MCF 10A (cell line): ENCODE measurements at places on chromosomes 3 and 15. TPM values are rescaled to one million over a fixed set of nuclear protein-coding genes. Genes with fewer than 3 reads are reported as not detected.

Gene SLC24A5
- not detected in 2 replicates for total RNA-seq

Gene ZNF774
- 2.6 and 4.8 TPM in 2 replicates for total RNA-seq

Gene CDHR4
- 0.44 and 1.1 TPM in 2 replicates for total RNA-seq

Gene IFRD2
- total RNA-seq = 135 and 182 TPM in 2 replicates

GRCh38 chr15:62298811-62299210 lies 133.7 kb upstream of the C2CD4B start:
- DNase-seq = no peak
- no peak overlapping the region for H3K27ac ChIP-seq
- H3K4me3 ChIP-seq = no peak overlapping the region
- H3K4me1 ChIP-seq = no peaks in the 10 kb centered on the region
- no peaks in the 10 kb centered on the region for H3K36me3 ChIP-seq
- no peaks in the 10 kb centered on the region for H3K27me3 ChIP-seq

DNA sequence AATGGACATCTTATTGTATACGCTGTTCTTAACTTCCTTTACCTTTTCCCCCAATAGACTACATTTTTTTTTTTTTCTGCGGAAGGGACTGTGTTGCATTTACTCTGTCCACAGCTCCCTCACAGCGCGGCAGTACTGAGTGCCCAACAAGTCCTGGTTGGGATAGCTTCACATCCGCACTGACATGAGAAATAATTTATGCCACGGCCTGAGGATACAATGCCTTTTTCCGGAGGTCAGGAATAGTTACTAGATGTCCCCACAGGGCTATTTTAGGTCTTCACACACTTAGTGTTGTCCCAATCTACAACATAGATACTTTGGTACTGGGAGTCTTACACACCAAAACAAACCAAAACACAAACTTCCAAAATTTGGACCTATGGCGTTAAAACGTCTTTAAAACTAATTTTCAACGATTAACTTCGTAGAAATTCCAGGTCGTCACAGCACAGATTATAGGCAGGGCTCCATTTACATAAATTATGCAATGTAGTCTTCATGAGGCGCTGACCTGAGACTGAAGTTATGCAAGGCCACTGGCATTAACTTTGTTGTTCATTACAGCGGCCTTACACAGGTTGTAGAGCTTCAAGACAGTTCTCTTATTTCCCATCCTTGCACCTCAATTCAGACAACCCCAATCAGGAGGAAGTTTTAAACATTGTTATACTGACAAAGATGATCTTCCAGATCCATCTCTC lies 989 bp upstream of the PPIB start:
- DNase-seq = peak; percentile 33
- H3K27ac ChIP-seq = peak overlapping the region; percentile 10
- peaks cover 22% of the 10 kb centered on the region for H3K4me1 ChIP-seq

DNA sequence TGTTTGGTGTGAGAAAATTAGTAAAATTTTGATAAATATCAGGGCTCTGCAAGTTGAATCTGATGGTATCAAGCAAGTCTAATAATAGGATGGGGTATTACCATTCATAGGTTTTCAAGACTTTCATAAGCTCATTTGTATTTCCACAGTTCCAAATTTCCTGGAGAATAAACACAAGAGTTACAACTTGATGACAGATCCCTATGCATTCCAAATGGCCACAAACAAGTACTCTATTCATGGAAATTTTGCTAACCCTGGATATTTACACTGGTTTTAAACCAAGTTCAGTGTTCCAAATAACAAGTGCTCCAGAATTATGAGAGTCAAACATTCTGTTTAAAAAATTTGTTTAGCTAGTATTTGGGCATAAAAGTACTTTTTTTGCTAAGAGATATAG lies 75.0 kb upstream of the CNTN6 start:
- H3K36me3 ChIP-seq = no peaks in the 10 kb centered on the region
- no peak overlapping the region for H3K4me3 ChIP-seq
- no peaks in the 10 kb centered on the region for H3K4me1 ChIP-seq
- H3K27ac ChIP-seq = no peak overlapping the region
- DNase-seq = no peak

GRCh38 chr3:80770106-80771074 lies 991.1 kb downstream of the GBE1 start:
- H3K4me1 ChIP-seq = no peaks in the 10 kb centered on the region
- no peaks in the 10 kb centered on the region for H3K36me3 ChIP-seq
- no peak for DNase-seq
- H3K4me3 ChIP-seq = no peak overlapping the region
- H3K27ac ChIP-seq = no peak overlapping the region

DNA sequence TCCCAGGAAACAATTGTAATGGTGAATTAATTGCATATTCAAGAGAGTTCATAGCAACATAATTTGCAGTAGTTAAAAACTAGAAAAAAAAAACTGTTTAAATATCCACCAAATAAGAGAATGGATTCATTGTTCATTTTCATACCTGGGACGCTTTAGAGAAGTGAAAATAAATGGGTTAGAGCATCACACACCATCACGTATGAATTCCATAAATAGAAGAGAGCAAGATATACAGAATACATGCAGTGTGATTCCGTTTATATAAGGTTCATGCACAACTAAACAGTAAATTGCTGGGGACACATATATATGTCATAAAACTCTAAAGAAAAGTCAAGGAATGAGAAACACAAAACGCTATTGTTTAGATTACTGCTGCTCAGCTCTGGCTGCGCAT lies 577.0 kb upstream of the KCNMB2 start:
- no peaks in the 10 kb centered on the region for H3K27me3 ChIP-seq
- DNase-seq = no peak
- H3K4me1 ChIP-seq = peaks cover 7% of the 10 kb centered on the region
- H3K27ac ChIP-seq = no peak overlapping the region

GRCh38 chr3:44340058-44340395 lies 1.5 kb downstream of the TCAIM start:
- peaks cover 29% of the 10 kb centered on the region for H3K4me1 ChIP-seq
- DNase-seq = no peak
- peaks cover 11% of the 10 kb centered on the region for H3K36me3 ChIP-seq
- H3K27me3 ChIP-seq = no peaks in the 10 kb centered on the region
- peak overlapping the region; percentile 90 for H3K4me3 ChIP-seq
